IPS DF 6.9 (cell line): ENCODE measurements at places on chromosomes 6 and 20.

- DNase-seq = no peak
Observed at GRCh38 chr20:40056171-40056570, 632.9 kb downstream of the MAFB start.

- no peak for DNase-seq
Observed at GRCh38 chr6:65182681-65183080, 524.3 kb downstream of the EYS start.

DNA sequence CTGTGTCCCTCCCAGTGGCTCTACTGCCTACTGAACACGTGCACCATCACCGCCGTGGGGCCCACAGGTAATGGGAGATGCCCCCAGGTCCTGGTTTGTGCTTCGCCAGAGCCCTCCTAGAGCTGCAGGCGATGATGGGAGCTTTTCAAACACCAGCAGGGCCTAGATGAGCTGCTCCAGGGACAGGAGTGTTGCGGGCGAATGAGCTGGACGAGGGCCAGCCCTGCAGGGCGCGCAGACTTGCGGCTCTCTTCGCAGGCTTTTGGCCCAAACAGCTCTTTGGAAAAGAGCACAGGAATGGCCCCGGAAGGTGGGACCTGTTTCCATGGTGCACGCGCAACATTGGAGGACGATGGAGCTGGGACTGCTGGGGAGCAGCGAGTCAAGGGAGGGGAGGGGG, 409.3 kb upstream of the SULF2 start:
- DNase-seq = no peak

DNA sequence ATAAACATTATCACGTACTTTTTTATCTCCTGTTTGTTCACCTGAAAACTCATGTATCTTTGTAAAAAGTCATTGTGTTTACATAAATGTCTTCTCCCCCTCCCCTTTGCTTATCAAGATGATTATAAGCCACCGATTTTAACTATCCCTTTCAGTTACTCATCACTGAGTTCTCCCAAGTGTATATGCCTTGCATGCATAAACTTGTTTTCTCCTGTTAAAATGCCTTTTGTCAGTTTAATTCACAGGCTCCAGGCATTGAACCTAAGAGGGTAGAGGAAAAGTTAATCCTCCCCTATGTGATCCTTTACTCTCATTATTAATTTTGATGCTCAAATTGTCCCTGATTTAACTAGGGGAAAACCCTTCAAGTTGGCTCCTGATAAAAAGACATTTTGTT, 24.2 kb downstream of the ANKEF1 start:
- DNase-seq = no peak

- no peak for DNase-seq
Observed at GRCh38 chr6:41376176-41376575, 40.8 kb downstream of the NCR2 start.

DNA sequence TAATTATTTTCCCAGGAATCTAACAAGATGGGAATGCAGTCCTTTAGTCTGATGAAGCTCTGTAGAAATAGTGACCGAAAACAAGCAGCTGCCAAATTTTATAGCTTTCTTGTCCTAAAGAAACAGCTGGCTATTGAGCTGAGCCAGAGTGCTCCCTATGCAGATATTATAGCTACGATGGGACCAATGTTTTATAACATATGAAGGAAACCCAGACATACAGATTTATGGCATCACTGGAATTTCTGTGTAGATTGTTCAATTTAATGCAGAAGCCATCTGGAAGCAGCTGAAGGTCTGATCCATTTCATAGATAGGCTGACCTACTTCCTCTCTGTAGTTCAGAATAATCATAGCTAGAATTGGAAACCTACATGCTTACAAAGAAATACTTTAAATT, 11.8 kb upstream of the SNPH start:
- no peak for DNase-seq

DNA sequence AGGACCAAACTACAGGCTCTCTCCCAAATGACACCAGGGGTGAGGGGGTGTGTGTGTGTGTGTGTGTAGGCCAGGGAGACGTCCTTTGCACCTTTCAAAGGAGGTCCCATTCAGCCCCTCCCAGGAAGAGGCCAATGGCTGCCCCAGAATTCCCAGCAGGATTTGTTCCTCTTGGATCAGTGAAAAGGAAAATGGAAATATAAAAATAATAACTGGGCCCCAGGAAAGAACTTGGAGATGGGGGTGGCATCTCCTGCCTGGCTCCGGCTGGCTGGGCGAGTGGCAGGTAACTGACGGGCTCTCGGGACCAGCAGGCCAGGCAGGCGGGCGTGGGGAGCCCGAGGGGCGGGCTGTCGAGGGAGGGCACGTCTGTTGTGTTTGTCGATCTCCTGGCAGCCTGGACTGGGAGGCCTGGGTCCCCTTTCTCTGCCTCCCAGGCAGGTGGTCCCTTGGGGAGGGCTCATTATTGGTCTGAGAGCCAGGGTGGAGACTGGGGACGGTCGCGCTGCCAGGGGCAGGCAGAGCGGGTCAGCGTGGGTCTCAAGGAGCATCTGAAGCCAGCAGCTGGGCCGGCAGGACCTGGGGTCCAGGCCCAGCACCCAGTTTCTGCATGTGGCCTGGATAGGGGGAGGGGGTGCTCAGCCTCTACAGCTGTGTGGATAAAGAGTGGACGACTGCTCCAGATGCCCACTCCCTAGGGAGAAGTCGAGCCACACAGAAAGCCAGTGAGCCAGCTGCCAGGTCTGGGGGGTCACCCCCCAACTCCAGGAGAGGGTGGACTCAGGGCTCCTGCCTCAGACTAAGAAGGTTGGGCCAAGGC, 3.1 kb downstream of the NOL4L start:
- no peak for DNase-seq

- DNase-seq = no peak
Observed at GRCh38 chr6:73746787-73747186, 50.8 kb downstream of the CD109 start.

- DNase-seq = no peak
Observed at GRCh38 chr6:6721606-6722005, 133.1 kb downstream of the LY86 start.

DNA sequence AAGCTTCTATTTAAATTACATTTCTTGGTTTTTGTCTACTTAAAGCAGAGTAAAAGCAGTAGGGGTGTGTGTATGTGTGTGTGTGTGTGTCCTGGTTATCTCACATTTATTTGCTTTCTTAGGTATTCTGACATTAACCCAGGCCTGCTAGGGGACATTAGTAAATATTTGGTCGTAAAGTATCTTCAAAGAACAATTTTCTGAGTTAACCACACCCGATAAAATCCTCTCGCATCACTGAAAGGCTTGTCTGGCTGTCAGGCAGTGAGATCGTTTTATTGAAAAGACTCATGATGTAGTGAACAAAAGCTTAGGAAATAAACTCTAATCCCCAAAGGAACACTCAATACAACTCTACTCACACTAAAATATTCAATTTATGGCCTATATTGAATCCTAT, 77.9 kb downstream of the ZNF217 start:
- DNase-seq = no peak

DNA sequence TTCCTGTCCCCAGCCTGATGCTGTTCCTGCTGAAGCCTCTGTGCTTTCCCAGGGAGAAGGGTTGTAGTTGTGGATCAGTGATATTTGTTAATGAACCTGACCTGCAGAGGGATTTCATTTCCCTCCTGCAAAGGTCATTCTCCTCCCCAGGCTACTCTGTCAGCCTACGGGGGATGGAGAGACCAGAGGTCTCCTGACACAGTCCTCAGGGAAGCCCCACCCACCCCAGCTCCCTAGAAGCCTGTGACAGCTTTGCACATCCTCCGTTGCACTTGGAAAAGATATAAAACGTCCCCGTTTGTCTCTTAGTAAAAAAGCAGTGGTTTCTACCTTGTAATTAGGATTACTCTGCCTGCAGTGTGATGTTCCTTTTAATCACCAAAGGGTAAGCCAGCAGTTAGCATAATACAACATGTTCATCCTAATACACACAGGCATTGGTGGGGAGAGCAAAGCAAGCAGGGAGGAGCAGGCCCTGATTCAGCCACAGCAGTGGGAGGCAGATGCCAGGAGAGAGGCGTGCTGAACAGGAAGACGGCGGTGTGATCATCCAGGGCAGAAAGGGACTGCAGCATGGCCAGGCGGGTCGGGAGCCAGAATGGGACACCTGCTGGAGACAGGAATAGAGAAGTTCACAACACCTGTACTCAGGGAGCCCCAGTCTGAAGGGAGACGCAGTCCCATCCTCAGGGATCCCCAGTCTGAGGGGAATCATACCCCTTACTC, 293.5 kb downstream of the LRFN2 start:
- DNase-seq = no peak

GRCh38 chr6:144160431-144161005, 10.2 kb downstream of the STX11 start:
- DNase-seq = no peak

DNA sequence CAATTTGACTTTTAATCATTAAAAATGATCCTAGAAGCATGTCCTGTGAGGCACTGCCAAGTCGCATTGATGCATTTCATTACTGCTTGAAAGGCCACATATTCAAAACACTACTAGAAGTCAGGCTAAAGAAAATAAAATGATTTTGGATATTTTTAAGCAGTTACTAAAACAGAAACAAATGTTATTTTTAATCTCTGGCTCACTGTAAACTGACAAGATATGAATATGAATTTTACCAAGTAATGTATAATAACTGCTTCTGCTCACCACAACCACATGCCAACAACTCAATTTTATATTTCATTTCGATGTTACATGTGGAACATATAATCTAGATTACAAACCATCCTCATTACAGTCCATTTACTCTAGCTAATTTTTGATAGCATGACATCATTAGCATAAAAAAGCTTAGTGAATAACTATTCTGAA, 90.6 kb downstream of the ATXN1 start:
- no peak for DNase-seq

- no peak for DNase-seq
Observed at GRCh38 chr6:124010574-124010973, 206.9 kb downstream of the NKAIN2 start.

DNA sequence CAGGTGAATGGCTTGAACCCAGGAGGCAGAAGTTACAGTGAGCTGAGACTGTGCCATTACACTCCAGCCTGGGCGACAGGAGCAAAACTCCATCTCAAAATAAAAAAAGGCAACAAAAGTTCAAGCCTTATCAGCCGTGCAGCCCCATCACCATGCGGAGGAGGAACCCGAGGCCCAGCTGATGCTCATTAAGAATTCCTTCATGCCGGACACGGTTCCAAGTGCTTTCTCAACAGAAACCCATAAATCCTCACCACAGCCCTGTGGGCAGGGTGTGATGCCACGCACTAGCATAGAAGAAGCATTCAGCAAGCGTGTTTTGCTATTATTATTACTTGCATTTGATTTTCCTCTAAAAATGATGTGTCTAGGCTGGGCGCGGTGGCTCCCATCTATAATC, 56.3 kb downstream of the PREX1 start:
- no peak for DNase-seq

- DNase-seq = no peak
Observed at GRCh38 chr6:129902681-129903080, 41.6 kb upstream of the TMEM244 start.

DNA sequence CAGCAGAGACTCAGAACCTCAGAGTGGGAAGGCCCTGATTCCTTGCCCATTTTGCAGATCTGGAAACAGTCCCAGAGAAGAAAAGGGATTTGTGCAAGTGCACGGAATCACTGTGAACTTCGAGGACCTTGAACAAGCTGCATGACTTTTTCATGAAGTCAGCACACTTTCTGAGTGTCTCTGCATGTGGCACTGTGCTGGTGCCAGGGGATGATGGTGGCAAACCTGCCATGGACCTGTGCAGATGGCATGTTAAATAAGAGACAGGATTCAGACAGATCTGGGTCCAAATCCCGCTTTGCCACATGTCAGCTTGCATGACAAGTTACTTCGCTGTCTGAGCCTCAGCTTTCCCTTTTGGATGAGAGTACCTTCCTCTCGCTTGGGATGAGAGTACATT, 26.8 kb downstream of the ZNF831 start:
- DNase-seq = no peak

DNA sequence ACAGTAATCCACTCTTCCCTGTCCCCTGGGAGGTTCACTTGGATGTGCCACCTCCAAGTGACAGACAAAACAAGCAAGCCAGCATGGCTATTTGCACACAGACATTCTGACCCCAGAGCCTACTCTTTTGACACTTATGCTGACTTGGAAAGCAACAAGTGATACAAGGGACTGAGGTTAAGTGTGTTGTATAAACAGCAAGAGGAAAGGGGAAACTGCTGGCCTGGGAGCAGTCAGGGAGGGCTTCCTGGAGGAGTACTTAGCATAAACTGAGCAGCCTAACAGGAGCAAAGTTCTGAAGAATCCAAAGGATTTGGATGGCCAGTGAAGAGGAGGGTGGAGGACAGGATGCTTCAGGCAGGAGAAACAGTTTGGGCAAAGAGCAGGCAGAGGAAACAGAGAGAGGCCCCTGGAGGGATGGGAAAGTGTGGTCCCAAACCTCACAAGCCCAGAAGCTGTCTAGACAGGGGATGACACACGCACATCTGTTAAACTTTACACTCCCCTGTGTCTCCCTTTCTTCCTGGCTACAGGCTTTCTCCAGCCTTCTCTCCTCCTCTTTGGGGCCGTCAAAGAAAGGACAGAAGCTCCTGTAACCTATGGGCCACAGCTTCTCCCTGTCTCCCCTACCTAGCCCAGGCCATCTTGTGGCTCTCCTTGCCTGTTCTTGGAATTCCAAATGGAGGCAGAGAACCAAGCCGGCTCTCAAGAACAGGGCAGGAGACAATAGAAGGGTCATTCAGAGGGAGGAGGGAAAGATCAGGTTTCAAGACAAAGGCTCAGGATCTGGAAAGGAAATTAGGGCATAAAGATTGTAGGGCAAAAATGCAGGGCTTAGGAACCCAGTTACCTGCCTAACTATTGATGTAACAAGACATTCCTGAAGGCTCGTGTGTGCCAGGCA, 19.3 kb downstream of the SULF2 start:
- DNase-seq = no peak

DNA sequence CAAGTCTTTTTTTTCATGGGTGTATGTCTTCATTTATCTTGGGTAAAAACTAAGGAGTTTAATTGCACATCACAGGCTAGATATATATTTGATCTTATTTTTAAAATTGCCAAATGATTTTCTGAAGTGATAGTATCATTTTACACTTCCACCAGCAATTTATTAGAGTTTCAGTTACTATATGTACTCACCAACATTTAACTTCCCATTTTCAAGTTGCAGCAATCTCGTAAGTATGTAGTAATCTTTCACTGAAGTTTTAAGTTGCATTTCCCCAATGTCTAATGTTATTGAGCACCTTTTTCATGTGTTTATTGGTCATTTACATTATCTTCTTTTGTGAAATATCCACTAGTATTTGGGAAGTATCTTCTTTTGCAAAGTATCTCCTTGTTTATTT, 277.4 kb upstream of the CNR1 start:
- DNase-seq = no peak
